A549 treated with AZD2906 at 1 μM for 4 hours (cell line): ENCODE measurements at places on chromosomes 11 and 22. TPM values are rescaled to one million over a fixed set of nuclear protein-coding genes. Genes with fewer than 3 reads are reported as not detected.

OR5A1 gene
- not detected in 5 replicates for total RNA-seq

SGSM1 gene
- 0.42 to 0.87 TPM (median 0.77 TPM) in 5 replicates for total RNA-seq

RCOR2 gene
- total RNA-seq: 0.62 to 1.2 TPM (median 0.80 TPM) in 5 replicates

GLYATL2 gene
- total RNA-seq: 0.06 to 0.18 TPM in 2 of 5 replicates, not detected in the others

TPH1 gene
- 0.01 to 0.03 TPM (median 0.02 TPM) in 5 replicates for total RNA-seq

TMEM121B gene
- total RNA-seq: 0.11 to 0.24 TPM (median 0.15 TPM) in 5 replicates

DYNC2H1 gene
- 4.4 to 6.2 TPM (median 5.1 TPM) in 5 replicates for total RNA-seq

GDPD4 gene
- total RNA-seq: not detected in 5 replicates

PHF21B gene
- 0.81 to 1.2 TPM (median 0.87 TPM) in 5 replicates for total RNA-seq

MRGPRX4 gene
- total RNA-seq: not detected in 5 replicates

VPS51 gene
- total RNA-seq: 51.5 to 77.8 TPM (median 55.8 TPM) in 5 replicates

TRIM29 gene
- 20.8 to 26.8 TPM (median 26.3 TPM) in 5 replicates for total RNA-seq

OR10D3 gene
- not detected in 5 replicates for total RNA-seq

ARHGAP42 gene
- total RNA-seq: 3.6 to 5.7 TPM (median 4.6 TPM) in 5 replicates

IL18 gene
- total RNA-seq: 86.2 to 98.7 TPM (median 87.2 TPM) in 5 replicates

CSF2RB gene
- 0.02 TPM in 1 of 5 replicates, not detected in the others for total RNA-seq

OR10A3 gene
- total RNA-seq: not detected in 5 replicates

TXNRD2 gene
- total RNA-seq: 32.4 to 45.1 TPM (median 38.1 TPM) in 5 replicates

C1QTNF4 gene
- 0.06 to 0.16 TPM (median 0.09 TPM) in 3 of 5 replicates, not detected in the others for total RNA-seq

VWCE gene
- 0.46 to 0.85 TPM (median 0.49 TPM) in 5 replicates for total RNA-seq

TENM4 gene
- 0.07 to 0.30 TPM (median 0.11 TPM) in 5 replicates for total RNA-seq

MPEG1 gene
- total RNA-seq: not detected in 5 replicates

PPME1 gene
- 49.5 to 53.8 TPM (median 52.8 TPM) in 5 replicates for total RNA-seq

RAB39A gene
- total RNA-seq: 0.22 to 0.68 TPM (median 0.48 TPM) in 5 replicates

NRIP3 gene
- 0.53 to 1.2 TPM (median 0.65 TPM) in 5 replicates for total RNA-seq

CALCB gene
- total RNA-seq: 0.11 to 0.20 TPM (median 0.15 TPM) in 5 replicates

EMID1 gene
- 0.32 to 0.53 TPM (median 0.42 TPM) in 5 replicates for total RNA-seq

GRIK4 gene
- 0.02 to 0.04 TPM (median 0.03 TPM) in 3 of 5 replicates, not detected in the others for total RNA-seq

CCDC73 gene
- total RNA-seq: 0.03 TPM in 2 of 5 replicates, not detected in the others

MAPK11 gene
- total RNA-seq: 5.1 to 8.9 TPM (median 7.7 TPM) in 5 replicates

CHRDL2 gene
- total RNA-seq: 3.1 to 5.7 TPM (median 4.0 TPM) in 5 replicates

SLC22A8 gene
- total RNA-seq: not detected in 5 replicates

MYOD1 gene
- total RNA-seq: 0.03 to 0.05 TPM (median 0.03 TPM) in 3 of 5 replicates, not detected in the others

KIRREL3 gene
- total RNA-seq: 9.0 to 11.2 TPM (median 10.4 TPM) in 5 replicates
